GM13976 (cell line): ENCODE measurements at places on chromosomes 1 and 21.

GRCh38 chr1:15965228-15965767 is 10.6 kb downstream of the ZBTB17 start:
- DNase-seq, result no peak

DNA sequence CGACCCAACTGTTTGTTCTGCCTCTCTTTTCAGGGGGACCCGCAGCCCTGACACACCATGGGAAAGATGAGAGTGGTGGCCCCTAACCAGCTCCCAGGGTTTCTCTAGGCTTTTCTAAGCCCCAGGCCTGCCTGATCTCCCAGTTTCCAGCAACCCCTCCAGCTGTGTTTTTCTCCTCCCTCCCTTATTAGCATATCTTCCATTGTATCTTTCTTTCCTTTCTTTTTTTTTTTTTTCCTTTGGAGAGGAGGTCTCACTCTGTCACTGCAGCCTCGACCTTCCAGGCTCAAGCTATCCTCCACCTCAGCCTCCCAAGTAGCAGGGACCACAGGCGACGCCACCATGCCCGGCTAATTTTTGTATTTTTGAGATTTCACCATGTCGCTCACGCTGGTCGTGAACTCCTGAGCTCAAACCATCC is 1.8 kb upstream of the CERS2 start:
- no peak for DNase-seq

DNA sequence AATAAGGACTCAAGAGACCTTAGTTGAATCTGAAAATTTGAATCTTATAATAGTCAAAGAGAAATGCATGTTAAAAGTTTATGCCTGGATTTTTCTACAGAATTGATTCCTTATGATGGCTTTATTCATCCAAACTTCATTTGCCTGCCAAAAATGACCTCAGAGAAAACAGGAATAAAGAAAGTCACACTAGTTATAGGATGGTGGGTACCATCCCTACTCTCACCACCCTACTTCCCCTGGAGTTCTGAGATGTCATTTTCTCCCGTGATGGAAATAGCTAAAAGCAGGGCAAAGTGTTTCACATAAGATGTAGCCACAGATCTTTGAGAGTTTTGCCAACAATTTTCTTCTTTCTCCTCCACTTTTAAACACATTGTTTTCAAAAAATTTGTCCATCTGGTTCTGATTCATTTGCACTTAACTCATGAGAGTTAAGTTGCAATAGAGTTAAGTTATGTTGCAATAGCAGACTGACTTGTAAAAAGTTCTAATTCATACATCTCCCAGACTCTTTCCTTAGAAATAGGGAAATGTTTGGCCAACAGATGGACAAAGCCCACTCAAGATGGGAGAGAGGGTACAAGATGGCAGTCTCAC is 384.6 kb downstream of the PLPP3 start:
- no peak for DNase-seq

GRCh38 chr1:211654838-211655787 is 20.3 kb downstream of the NEK2 start:
- DNase-seq, result peak; percentile 81

DNA sequence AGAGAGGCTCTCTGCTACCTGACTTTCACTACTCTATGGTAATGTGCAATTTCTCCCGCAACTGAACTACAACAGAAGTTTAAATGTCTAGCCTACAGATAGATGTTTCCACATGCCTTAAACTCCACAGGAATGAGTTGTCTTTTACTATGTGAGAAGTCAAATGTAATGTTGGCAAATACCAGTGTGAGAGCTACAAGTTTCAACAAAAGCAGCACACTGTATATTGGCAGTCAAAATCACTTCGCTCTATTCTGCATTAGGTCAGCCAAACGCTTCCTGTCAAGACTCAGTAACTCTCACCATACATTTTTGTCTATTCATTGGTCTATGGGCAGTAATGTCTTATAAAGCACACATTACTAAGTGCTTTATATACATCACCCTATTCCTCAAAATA is 41.9 kb downstream of the LUZP1 start:
- DNase-seq, result no peak

- peak; percentile 76 for DNase-seq
These were observed 2.0 kb downstream of the HES3 start for GRCh38 chr1:6245869-6246496.

DNA sequence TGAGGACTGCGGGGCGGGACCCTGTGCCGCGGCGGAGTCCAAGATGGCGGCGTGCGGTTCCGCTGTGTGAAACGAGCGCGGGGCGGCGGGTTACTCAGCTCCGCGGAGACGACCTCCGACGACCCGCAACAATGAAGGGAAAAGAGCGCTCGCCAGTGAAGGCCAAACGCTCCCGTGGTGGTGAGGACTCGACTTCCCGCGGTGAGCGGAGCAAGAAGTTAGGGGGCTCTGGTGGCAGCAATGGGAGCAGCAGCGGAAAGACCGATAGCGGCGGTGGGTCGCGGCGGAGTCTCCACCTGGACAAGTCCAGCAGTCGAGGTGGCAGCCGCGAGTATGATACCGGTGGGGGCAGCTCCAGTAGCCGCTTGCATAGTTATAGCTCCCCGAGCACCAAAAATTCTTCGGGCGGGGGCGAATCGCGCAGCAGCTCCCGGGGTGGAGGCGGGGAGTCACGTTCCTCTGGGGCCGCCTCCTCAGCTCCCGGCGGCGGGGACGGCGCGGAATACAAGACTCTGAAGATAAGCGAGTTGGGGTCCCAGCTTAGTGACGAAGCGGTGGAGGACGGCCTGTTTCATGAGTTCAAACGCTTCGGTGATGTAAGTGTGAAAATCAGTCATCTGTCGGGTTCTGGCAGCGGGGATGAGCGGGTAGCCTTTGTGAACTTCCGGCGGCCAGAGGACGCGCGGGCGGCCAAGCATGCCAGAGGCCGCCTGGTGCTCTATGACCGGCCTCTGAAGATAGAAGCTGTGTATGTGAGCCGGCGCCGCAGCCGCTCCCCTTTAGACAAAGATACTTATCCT is 430 bp downstream of the RBM15 start:
- peak; percentile 70 for DNase-seq

DNA sequence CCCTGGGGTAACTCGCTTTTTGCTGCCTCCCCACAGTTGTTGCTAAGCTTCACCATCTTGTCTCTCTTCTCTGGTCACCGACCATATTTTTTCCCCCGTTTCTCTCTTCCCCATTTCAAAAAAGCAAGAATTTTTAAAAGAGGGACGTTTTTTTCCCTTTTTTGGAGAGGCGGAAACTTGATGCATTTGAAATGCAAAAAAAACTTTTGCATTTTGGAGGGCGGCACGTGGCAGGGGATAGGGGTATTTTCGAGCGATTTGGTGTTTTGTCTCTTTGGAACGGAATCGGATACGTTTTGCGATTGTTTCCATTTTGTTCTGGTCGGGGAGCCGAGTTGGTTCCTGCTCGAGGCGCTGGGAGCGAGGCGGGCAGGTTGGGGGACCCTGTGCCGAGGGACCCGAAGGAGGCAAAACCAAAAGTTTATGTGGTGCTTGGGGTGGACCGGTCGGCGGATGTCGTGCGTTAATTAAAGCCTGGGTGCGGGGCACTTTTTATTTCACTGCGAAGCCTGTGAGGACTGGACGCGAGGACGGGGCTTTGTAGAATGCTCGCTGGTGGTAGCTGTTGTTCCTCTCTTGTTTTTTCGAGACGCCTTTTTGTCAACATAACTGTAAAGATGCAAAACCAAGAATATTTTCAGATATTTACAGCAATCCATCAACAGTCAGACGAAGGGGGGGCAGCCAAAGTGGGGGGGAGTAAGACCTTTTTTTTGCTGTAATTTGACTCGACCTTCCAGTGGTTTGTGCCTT is 884 bp downstream of the H3-3A start:
- peak; percentile 57 for DNase-seq

DNA sequence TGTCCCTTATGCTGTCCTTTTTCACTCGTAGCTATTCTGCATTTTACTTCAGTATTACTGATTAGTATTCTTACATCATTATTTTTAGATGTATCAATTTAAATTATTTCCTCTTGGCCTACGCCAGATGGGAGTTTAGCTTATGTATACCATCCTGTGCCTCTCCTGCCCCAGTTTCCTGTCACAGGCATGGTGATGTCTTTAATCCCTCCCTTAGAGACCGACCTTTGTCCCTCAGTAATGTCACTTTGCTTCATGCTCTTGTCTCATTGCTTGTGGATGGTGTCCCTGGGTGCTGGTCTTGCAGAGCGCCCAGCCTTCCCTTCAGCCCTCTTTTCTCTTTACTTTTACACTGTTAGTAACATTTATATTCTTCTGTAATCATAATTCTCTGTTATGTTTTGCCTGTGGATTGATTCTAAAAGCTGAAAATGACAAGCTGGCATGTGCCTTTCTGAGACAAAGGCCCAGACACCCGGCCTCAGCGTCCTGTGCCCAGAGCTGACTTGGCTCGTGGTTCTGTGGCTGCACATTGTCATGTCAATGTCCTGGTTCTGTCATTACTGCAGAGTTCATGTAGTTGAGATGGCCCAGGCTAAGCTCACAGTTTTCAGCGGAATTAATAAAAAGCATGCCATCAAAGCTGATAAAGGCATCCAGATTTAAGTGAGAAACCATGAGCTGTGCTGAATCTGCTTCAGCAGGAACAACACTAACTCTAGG is 100.7 kb downstream of the MTR start:
- no peak for DNase-seq

GRCh38 chr1:174134003-174134659 is 25.2 kb upstream of the RABGAP1L start:
- DNase-seq, result peak; percentile 33

DNA sequence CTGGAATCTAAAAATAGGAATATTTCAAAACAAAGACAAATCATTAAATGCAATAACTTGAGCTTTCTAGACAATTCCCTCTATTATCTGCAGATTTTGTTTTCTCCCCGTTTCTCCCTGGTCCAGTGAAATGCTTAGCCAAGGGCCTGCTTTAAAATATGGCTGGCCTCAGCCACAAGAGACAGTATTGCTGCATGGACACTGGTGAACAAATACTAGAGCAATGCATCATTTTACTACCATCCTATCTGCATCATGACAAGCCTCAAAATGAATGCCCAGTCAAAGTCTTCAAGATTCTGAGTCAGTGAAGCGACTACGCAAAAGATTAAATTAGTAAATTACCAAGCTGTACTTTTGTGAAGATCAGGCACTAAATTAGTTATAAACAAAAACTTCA is 80.5 kb downstream of the ENAH start:
- no peak for DNase-seq

GRCh38 chr1:153599847-153600246 is 13.1 kb downstream of the S100A16 start:
- DNase-seq, result no peak

GRCh38 chr1:173405834-173406233 is 71.3 kb upstream of the PRDX6 start:
- DNase-seq, result no peak

DNA sequence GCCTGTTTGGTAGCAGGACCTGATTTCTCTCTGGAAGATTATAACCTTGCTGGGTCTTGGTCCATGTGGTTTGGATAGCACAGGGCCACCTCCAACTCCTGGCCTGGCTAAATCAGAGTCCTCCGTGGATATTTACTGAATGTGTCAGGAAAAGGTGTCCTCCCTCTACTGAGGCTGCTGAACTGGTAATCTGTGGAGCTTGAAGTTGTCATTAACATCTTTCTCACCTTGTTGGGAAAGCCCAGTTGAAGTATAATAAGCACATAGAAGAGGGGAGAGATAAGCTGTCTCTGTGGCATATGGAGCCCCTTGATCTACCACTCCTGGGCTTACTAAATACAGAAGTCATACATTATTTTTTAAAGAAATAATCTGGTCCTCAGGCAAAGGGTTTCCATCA is 294.3 kb upstream of the B3GALT2 start:
- DNase-seq, result no peak

DNA sequence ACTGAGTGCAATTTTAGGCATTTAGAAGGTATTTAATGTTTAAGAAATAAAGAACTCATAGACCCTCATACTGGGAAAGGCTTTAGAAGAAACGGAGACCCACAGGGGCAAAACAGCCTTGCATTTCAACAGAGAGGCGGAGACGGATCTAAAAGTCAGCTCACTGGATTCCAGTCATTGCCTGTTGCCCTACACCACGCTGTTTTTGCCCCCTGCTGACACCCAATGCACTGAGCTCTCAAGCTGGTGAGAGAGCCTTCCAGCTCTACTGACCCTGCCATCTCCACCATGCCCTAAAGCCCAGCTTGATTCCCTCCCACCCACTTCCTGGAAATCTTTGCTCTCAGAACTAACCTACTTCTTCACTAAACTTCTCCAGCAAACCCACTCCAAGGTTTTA is 7.2 kb upstream of the TRAF3IP3 start:
- DNase-seq, result no peak

- DNase-seq, result no peak
These were observed 120.9 kb downstream of the SYT2 start for GRCh38 chr1:202589190-202589930.

DNA sequence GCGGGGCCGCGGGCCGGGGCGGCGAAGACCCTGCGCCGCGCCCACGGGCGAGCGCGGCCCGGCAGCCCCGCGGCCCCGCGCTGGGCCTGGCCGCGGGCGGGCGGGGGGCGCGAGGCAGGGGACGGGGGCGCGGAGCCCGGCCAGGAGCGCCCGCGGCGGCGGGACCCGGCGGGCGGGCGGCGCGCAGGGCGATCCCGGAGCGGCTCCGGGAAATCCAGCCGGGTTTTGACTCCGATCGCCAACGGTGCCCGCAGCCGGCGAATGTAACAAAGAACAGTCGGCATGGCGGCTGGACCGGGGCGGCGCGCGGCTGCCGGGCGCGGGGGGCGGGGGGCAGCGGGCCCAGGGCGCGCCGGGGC is 334 bp downstream of the PRDM15 start:
- peak; percentile 90 for DNase-seq

GRCh38 chr1:240906477-240906876 is 294.5 kb upstream of the GREM2 start:
- DNase-seq, result no peak

- peak; percentile 13 for DNase-seq
These were observed 329.3 kb upstream of the PRMT6 start for GRCh38 chr1:106727171-106727570.

- DNase-seq, result peak; percentile 36
These were observed 14.7 kb downstream of the TMCO1 start for GRCh38 chr1:165753934-165754333.

DNA sequence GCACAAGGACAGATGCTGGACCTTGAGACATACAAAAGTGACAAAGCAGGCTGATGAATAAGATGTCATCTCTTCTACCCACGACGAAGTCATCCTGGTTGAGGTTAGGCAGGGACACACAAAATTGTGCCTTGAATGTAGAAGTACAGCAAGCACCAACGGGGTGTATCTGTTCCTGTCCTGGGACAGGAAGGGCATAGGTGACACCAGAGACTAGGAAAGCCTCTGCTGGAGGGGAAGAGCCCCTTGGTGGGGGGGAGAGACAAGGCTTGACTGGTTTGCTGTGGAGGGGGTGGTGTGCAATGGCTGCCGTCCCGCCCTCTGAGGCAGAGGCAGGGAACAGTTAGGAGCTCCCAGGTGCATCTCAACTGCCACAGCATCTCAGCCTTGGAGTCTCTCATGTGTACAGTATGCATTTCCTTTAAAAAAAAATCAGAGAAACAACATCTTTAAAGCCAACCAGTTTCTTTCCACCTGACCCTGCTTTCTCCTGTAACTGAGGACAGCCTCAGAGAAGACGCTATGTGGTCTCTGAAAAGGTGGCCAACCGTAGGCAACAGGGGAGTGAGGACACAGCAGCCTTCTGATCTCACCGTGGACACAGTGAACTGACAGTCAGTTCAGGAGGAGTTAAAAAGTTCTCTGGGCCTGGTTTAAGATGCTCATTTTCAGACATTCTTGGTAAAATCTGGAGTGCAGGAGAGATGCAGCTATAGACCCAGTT is 17.7 kb upstream of the GFI1 start:
- no peak for DNase-seq

GRCh38 chr21:31334648-31335121 is 9.4 kb downstream of the TIAM1 start:
- no peak for DNase-seq

- peak; percentile 89 for DNase-seq
These were observed 64.9 kb upstream of the FCGR2A start for GRCh38 chr1:161440312-161440894.
